ENCODE measurements at places on chromosomes 1 and 21. TPM values are rescaled to one million over a fixed set of nuclear protein-coding genes. Genes with fewer than 3 reads are reported as not detected.

GRCh38 chr1:41507110-41507720 is 22.7 kb upstream of the EDN2 start:
- DNase-seq, result no peak

DNA sequence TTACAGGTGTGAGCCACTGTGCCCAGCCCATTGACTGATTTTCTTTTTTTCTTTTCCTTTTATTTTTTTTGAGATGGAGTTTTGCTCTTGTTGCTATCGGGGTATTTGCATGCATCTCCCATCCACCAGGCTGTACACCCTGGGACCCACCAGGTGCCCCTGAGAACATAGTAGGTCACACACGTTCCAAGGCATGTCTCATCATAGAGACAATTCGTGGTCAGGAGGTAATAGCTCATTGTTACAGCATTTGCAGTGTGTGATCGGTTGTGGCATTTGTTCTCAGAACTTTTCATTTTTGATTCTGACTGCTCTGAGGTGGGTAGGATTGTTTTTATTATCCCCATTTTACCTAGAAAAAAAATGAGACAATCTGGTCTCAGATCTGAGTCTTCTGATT is 29.6 kb downstream of the BCL9 start:
- DNase-seq, result no peak

Gene SLC26A9
- total RNA-seq, result not detected

DNA sequence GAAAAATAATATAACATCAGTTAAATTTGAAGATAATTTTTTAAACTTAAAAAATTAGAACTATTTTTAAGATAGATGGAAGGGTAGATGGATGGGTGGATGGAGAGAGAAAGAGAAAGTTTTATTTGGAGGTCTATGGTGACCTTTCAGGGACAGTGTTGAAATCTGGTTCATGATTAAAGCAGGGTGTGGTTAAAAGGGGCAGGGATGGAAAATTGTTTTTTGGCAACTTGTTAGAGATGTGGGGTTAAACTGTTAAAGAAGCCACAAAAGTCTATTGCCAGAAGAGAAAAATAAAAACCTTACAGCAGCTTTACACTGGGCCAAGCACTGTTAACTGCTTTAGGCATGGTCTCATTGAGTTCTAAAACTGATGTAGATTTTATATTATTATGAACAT is 134.9 kb upstream of the GORAB start:
- DNase-seq, result no peak

GRCh38 chr1:186195377-186195931 is 179.6 kb downstream of the TPR start:
- DNase-seq, result no peak

DNA sequence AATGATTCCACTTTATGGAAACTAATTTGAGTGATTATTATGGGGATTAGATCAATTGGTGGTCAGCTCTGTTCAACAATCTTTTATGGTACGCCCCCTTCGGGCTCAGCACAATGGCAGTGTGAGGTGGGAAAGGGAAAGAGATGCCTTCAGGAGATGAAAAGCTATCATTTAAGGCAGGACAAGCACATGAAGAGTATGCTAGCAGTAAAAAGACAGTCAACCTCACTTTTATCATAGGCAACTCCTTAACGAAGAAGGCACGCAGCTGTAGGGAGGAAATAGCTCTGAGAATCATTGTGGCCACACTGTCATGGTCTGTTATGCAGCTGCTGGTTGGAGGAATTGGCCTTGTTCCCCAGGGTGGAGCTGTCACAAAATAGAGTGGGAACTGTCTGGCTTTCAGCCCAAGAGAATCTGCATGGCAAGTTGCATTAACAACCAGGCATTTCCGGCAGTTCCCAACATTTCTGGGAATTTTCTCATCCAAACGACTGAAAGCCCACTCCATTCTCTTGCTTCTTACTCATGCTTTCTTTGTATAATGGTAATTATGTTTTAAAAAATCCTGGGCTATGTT is 54.4 kb upstream of the BCL10 start:
- peak; percentile 33 for DNase-seq

Gene DRAXIN
- total RNA-seq, result 137 TPM

Gene SNX7
- 140 TPM for total RNA-seq

DNA sequence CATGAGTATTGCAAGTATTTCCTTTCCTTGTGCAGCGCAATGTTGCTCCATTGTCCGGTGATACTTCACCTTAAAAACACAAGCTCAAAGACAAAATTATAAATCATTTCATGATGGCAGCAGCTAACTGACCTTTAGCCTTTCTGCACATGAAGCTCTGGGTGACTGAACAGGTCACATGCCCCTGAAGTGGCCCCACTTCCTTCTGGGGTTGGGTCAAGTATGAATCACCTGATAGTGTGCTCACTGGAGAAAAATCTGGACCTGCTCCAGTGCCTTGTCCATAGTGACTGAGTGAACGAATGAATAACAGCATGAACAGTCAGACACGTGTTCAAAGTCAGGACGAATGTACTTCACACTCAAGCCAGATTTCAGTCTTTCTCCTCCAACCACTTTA is 658.9 kb downstream of the NPHP4 start:
- DNase-seq, result no peak

GRCh38 chr1:234212764-234213657 is 160.2 kb upstream of the COA6 start:
- peak; percentile 50 for DNase-seq

- no peak for DNase-seq
Measured at GRCh38 chr1:115877511-115877910, 36.6 kb upstream of the NHLH2 start.

DNA sequence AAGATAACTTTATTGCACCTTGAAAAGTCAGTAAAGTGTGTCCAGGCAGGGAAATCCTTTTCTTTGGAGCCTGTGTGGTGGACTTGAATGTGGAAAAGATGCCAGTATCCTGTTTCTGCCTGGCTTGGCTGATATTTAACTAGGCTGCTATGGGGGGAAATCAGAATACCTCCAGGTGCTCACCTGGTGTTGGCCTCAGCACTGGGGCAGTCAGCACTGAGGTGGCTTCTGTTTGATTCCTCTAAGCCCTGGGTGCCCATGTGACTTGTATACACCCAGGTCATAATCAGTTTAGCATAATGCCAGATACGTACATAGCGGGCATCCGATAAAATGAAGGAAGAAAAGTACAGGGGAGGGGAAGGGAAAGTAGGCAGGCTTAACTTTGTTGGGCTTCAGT is 7.2 kb downstream of the PHGDH start:
- no peak for DNase-seq

Data from frontal cortex (tissue), 4 donors.